ENCODE measurements at places on chromosomes 12 and 14.

DNA sequence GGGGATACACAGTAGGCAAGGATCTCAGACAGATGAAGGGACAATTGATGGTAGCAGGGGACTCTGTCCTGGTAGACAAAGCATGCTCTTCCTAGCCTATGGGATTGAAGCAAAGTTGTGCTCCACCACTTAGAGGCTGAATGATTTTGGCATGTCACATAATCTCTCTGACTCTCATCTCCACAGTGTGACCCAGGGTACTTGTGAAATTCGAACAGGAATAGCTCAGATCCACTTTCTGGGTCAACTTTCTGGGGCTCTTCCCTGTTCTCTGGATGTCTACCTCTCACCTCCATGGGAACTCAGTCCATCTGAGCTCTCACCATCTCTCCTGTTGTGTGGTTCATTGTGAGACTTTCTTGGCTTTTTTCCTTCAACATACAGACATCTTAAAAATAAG lies 1.7 kb upstream of the DCD start:
- no peak for DNase-seq

GRCh38 chr14:95488376-95489213 lies 27.9 kb downstream of the SYNE3 start:
- DNase-seq: no peak

GRCh38 chr12:51630986-51631385 lies 40.0 kb downstream of the SCN8A start:
- no peak for DNase-seq

DNA sequence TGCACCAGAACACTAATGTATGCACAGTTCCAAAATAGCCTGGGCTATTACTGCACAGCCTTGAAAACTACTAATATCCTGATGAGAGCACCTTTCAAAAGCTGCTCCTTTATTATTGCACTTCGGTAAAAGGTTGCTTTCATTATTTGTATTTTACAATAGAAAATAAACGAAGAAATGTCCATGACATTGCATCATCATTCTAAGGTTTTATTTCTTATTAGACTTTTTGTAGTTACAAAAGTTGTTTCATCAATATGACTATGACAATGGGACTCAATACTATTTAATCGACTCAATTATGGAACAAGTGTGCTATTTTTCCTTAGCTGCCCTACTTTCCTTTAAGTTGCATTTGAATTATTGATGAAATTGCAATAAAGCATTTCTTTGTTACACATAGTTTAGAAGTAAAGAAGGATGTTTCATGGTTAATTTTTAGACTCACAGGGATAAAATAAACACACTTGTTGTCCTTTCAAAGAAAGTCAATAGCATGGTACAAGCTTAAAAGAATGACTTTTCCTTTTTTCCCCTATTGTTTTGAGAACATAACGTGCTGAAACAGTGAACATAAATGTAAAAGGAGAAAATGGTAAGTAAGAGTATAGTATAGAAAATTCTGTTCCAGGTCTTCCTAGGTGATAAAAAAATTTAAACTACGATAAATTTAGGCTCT lies 407.6 kb downstream of the BCAT1 start:
- no peak for DNase-seq

- no peak for DNase-seq
These were observed 139.5 kb downstream of the RMST start for GRCh38 chr12:97601934-97602720.
